ENCODE measurements at places on chromosomes 11 and 22.

- DNase-seq, result no peak
- no peaks in the 10 kb centered on the region for H3K36me3 ChIP-seq
- H3K4me3 ChIP-seq, result no peak overlapping the region
- H3K27ac ChIP-seq, result no peak overlapping the region
These were observed 120.6 kb upstream of the LMO1 start for GRCh38 chr11:8384199-8384821.

- no peak for DNase-seq
- no peaks in the 10 kb centered on the region for H3K36me3 ChIP-seq
- no peaks in the 10 kb centered on the region for H3K27me3 ChIP-seq
- H3K27ac ChIP-seq, result no peak overlapping the region
- no peaks in the 10 kb centered on the region for H3K4me1 ChIP-seq
These were observed 22.2 kb upstream of the UBASH3B start for GRCh38 chr11:122633219-122633829.

DNA sequence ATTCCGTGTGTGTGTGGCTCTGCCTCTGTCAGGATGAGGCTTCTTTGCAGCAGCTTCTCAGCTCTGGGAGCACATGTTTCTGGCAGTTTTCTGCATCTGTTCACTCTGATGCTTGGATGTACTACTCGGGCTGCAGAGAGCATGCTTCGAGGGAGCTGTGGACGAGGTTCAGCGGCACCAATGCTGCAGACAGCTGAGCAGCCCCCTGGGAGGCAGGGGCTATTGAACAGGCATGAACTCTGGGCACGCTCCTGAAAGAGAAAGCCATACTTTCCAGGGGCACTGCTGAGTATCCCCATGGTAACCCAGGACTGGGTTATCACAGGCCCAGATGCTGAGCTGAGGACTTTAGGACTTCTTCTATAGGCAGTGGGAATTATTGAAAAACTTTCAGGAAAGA is 33.8 kb downstream of the ADAMTS8 start:
- DNase-seq, result no peak
- no peaks in the 10 kb centered on the region for H3K36me3 ChIP-seq
- H3K4me3 ChIP-seq, result no peak overlapping the region
- H3K27ac ChIP-seq, result no peak overlapping the region
- H3K27me3 ChIP-seq, result no peaks in the 10 kb centered on the region
- H3K4me1 ChIP-seq, result peaks cover 10% of the 10 kb centered on the region

DNA sequence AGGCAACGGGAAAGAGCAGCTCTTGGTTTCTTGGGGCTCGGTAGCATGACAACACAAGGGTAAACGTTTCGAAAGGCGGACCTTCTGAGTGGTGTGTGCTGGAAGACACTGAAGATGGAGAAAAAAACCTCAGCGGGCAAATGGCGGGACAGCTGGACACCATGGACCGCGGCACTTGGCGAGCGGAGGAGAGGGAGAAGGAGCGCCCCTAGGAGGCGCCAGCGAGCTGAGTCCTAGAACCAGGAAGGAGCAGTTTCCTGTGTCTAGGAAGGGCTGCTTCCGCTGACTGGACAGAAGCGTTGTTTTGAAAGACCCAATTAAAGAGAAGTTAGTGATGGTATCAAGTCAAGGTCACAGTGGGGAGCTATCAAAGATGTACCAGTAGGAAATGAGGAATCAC is 44.0 kb upstream of the OPCML start:
- no peaks in the 10 kb centered on the region for H3K4me1 ChIP-seq
- no peak overlapping the region for H3K27ac ChIP-seq
- H3K4me3 ChIP-seq, result no peak overlapping the region
- H3K36me3 ChIP-seq, result no peaks in the 10 kb centered on the region
- no peak for DNase-seq
- H3K27me3 ChIP-seq, result no peaks in the 10 kb centered on the region

DNA sequence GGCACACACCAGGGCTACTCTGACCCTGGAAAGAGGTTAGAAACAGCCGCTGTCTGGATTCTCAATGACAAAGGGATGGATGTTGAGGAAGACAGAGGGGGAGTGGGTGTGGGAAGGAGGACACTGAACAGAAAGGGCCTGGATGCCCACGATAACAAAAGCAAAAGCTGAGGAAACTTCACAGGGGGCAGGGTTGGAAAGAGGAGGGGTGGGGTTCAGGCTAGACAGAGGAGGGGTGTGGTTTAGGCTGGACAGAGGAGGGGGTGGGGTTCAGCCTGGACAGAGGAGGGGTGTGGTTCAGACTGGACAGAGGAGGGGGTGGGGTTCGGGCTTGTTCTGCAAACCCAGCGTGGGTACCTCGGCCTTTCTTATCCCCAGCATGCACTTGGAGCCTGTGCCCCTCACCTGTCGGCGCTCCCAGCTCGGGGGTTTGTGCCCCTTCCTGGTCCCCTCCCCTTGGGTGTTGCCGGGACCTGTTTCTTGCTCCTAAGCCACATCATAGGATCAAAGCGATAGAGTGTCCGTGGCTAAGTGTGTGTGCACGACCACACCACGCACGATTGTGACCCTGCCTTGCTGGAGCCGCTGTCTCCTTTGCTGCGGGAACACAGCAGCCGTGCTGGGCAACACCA is 75.6 kb downstream of the BRD1 start:
- DNase-seq, result no peak
- H3K36me3 ChIP-seq, result no peaks in the 10 kb centered on the region
- no peak overlapping the region for H3K27ac ChIP-seq
